Right lobe of liver (tissue), 6 donors: ENCODE measurements at places on chromosomes 3 and 15. TPM values are rescaled to one million over a fixed set of nuclear protein-coding genes. Genes with fewer than 3 reads are reported as not detected.

GRCh38 chr3:17025594-17026139 lies 140.9 kb downstream of the PLCL2 start:
- no peaks in the 10 kb centered on the region for H3K27me3 ChIP-seq
- H3K36me3 ChIP-seq = no peaks in the 10 kb centered on the region
- no peak for DNase-seq
- peaks cover 10% of the 10 kb centered on the region for H3K4me1 ChIP-seq
- no peak overlapping the region for H3K27ac ChIP-seq
- no peak overlapping the region for H3K4me3 ChIP-seq

GRCh38 chr15:39622660-39623516 lies 42.0 kb downstream of the THBS1 start:
- no peaks in the 10 kb centered on the region for H3K36me3 ChIP-seq
- H3K27me3 ChIP-seq = no peaks in the 10 kb centered on the region
- H3K4me3 ChIP-seq = no peak overlapping the region
- H3K27ac ChIP-seq = no peak overlapping the region
- no peak for DNase-seq

DNA sequence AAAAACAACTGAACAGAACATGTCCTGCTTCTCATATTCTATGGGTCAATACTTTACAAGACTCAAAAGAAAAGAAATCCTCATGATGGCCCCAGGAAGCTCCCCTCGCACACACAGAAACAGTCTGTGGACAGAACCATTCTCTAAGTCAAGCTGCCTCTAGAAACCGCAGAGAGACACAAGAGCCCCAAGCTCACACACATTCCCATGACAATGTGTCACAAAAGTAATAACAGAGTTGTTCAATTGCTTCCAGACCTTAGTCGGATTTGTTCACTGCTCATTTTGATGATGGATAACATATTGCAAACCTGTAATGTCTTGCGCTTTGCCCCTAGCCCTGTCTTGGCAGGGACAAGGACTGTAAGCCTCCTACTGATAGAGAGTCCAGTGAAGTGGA lies 60.9 kb downstream of the UMPS start:
- no peaks in the 10 kb centered on the region for H3K27me3 ChIP-seq
- H3K4me1 ChIP-seq = peaks cover 7% of the 10 kb centered on the region
- no peak for DNase-seq
- H3K4me3 ChIP-seq = no peak overlapping the region
- H3K36me3 ChIP-seq = no peaks in the 10 kb centered on the region

DNA sequence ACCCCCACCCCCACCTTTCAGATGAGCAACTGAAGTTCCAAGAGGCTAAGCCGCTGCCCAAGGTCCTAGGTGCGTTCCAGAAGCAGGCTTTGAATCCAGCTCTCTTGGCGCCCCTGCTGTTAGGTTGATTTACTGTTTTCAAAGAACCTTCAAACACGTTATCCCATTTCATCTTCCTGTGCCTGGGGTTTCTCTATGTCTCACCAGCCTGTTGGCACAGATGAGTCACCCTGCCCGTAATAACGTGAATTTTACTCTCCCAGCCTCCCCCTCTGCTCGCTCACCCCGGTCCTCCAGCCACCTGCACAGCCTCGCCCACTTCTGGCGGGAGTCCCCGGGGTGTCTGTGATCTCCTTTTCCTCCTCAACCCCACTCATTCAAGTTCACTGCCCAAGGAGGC lies 13.0 kb upstream of the TSEN2 start:
- no peaks in the 10 kb centered on the region for H3K4me1 ChIP-seq
- no peak overlapping the region for H3K27ac ChIP-seq
- no peaks in the 10 kb centered on the region for H3K27me3 ChIP-seq
- no peak for DNase-seq
- H3K36me3 ChIP-seq = no peaks in the 10 kb centered on the region

GRCh38 chr3:130572769-130573168 lies 55.8 kb downstream of the COL6A6 start:
- no peaks in the 10 kb centered on the region for H3K4me1 ChIP-seq
- H3K36me3 ChIP-seq = no peaks in the 10 kb centered on the region
- H3K4me3 ChIP-seq = no peak overlapping the region
- DNase-seq = no peak

- DNase-seq = peak; percentile 93
- no peak overlapping the region for H3K4me3 ChIP-seq
- no peaks in the 10 kb centered on the region for H3K36me3 ChIP-seq
- H3K27ac ChIP-seq = peak overlapping the region; percentile 90
- H3K4me1 ChIP-seq = no peaks in the 10 kb centered on the region
- H3K27me3 ChIP-seq = no peaks in the 10 kb centered on the region
These were observed 10.7 kb upstream of the SIAH2 start for GRCh38 chr3:150773616-150774192.

GRCh38 chr3:127831723-127832172 lies 9.4 kb upstream of the MGLL start:
- no peaks in the 10 kb centered on the region for H3K36me3 ChIP-seq
- peaks cover 5% of the 10 kb centered on the region for H3K4me1 ChIP-seq
- no peak overlapping the region for H3K27ac ChIP-seq
- no peak overlapping the region for H3K4me3 ChIP-seq
- peak; percentile 84 for DNase-seq

- no peak overlapping the region for H3K4me3 ChIP-seq
- no peak for DNase-seq
- no peaks in the 10 kb centered on the region for H3K4me1 ChIP-seq
- no peak overlapping the region for H3K27ac ChIP-seq
- H3K36me3 ChIP-seq = no peaks in the 10 kb centered on the region
- no peaks in the 10 kb centered on the region for H3K27me3 ChIP-seq
These were observed 15.9 kb downstream of the BSN start for GRCh38 chr3:49570028-49570654.

- H3K36me3 ChIP-seq = no peaks in the 10 kb centered on the region
- no peak overlapping the region for H3K27ac ChIP-seq
- peaks cover 16% of the 10 kb centered on the region for H3K4me1 ChIP-seq
- H3K4me3 ChIP-seq = no peak overlapping the region
- H3K27me3 ChIP-seq = no peaks in the 10 kb centered on the region
These were observed 43.1 kb downstream of the RBPMS2 start for GRCh38 chr15:64732156-64732860.

- no peaks in the 10 kb centered on the region for H3K4me1 ChIP-seq
- no peak for DNase-seq
- no peak overlapping the region for H3K27ac ChIP-seq
- H3K4me3 ChIP-seq = no peak overlapping the region
- no peaks in the 10 kb centered on the region for H3K36me3 ChIP-seq
These were observed 10.4 kb upstream of the KCNAB1 start for GRCh38 chr3:156109989-156110388.

GRCh38 chr3:172856795-172857742 lies 106.5 kb downstream of the ECT2 start:
- H3K4me3 ChIP-seq = no peak overlapping the region
- H3K27me3 ChIP-seq = no peaks in the 10 kb centered on the region
- no peak for DNase-seq
- H3K4me1 ChIP-seq = no peaks in the 10 kb centered on the region

DNA sequence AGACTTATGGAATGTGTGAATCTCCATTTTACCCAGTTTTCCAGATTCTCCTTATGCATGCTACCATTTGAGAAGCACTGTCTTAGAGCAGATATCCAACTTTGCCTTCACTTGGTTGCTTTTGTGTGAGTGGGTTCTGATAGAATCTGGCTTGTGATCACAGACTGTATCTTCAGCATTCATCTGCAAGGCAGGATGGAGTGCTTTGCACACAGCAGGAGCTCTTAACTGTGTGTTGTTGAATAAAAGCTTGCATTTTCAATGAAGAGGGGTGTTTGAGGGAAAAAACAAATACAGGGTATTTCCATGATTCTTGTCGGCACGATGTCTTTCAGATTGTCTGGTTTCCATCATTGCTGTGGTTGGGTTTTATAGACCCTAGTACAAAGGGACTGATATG lies 24.4 kb downstream of the IL1RAP start:
- no peak overlapping the region for H3K4me3 ChIP-seq
- H3K4me1 ChIP-seq = peaks cover 67% of the 10 kb centered on the region
- no peak for DNase-seq
- H3K36me3 ChIP-seq = no peaks in the 10 kb centered on the region
- no peak overlapping the region for H3K27ac ChIP-seq

DNA sequence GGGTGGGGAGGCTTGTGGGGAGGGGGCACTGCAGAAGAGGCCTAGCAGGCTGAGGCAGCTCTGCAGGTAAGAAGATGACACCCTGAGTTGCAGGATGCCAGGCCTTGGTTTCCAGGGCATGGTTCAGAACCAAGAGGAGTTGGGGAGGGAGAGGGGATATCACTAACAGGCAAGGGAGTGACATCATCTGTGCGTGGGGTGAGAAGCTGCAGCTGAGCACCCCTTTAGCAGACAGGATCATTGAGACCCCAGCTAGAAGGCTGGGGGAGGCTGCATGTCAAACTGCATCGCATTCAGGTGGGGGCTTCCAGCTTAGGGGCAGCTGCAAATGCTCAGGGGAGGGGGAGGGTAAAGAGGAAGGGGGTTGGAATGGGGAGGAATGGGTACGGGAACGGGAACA lies 23.0 kb downstream of the CACNA2D2 start:
- H3K4me3 ChIP-seq = no peak overlapping the region
- DNase-seq = no peak
- peaks cover 11% of the 10 kb centered on the region for H3K4me1 ChIP-seq
- H3K27ac ChIP-seq = no peak overlapping the region
- no peaks in the 10 kb centered on the region for H3K36me3 ChIP-seq

DNA sequence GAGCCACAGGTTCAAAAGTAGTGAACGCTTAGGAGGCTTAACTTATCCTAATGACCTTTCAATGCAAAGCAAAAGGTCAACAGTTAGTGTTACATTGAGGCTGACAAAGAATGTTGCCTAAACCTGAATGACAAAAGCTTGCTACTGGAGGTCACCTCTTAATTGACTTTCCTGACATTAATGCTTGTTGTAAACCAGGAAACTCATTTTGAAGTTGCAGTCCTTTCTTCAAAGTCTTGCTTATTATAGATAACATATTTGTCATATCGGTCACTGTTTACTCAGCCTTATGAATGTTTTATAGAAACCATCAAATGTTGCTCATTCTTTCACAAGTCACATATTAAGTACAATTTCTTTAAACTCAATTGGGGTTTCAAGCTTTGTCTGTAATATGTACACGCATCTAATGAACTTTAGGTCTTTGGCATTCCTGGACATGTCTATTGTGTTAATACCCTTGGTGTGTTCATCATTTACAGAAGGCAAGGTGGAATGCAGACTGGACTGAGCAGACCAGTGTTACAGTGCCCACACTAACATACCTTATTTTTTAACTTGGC lies 488.2 kb upstream of the NECTIN3 start:
- no peak overlapping the region for H3K4me3 ChIP-seq
- H3K27me3 ChIP-seq = no peaks in the 10 kb centered on the region
- no peaks in the 10 kb centered on the region for H3K36me3 ChIP-seq
- no peak overlapping the region for H3K27ac ChIP-seq
- no peak for DNase-seq

GRCh38 chr15:30953731-30954378 lies 37.6 kb downstream of the MTMR10 start:
- DNase-seq = no peak
- no peak overlapping the region for H3K4me3 ChIP-seq

GRCh38 chr3:175103298-175103697 lies 244.2 kb downstream of the NAALADL2 start:
- no peak overlapping the region for H3K4me3 ChIP-seq
- no peak overlapping the region for H3K27ac ChIP-seq
- H3K27me3 ChIP-seq = no peaks in the 10 kb centered on the region
- no peaks in the 10 kb centered on the region for H3K36me3 ChIP-seq
- no peak for DNase-seq
- H3K4me1 ChIP-seq = no peaks in the 10 kb centered on the region

DNA sequence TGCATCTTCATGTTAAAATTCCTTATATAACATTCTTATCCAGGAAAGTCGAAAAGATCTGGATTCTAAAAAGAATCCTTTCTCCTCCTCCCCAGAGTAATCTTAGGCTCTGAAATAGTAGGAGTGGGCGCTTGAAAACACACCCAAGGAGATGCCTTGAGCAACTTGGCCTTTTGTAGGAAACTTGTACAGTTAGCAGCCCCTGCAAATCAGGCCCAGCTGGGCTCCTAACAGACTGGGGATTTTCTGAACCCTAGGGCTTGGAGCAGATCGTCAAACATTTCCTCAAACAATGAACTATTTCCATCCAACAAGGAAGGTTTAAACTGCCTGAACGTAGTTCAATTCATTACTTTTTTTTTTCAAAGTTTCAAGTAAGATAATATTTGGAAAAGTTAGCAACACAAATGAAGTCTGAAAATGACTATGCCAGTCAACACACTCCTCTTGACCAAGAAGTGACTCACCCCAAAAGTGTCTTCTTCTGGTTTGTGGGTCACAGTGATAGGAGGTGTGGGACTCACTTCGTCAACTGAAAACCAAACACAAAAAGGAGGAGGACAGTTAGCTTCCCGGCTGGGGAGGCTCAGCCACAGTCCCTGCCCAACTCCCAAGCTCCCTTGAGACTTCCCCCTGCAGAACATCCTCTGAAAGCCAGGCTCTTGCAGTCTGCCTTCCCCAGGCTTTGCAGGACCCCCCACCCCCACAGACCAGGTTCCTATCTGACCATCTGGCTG lies 129.7 kb downstream of the NTRK3 start:
- no peak for DNase-seq
- H3K36me3 ChIP-seq = no peaks in the 10 kb centered on the region
- H3K4me3 ChIP-seq = no peak overlapping the region
- no peaks in the 10 kb centered on the region for H3K4me1 ChIP-seq

GRCh38 chr15:60419753-60420152 lies 22.0 kb upstream of the ANXA2 start:
- no peaks in the 10 kb centered on the region for H3K36me3 ChIP-seq
- no peaks in the 10 kb centered on the region for H3K27me3 ChIP-seq
- H3K4me1 ChIP-seq = peaks cover 9% of the 10 kb centered on the region
- DNase-seq = no peak

GRCh38 chr15:77869021-77869895 lies 208.3 kb downstream of the TBC1D2B start:
- H3K27me3 ChIP-seq = no peaks in the 10 kb centered on the region
- no peak overlapping the region for H3K27ac ChIP-seq
- H3K36me3 ChIP-seq = no peaks in the 10 kb centered on the region
- no peak overlapping the region for H3K4me3 ChIP-seq
- H3K4me1 ChIP-seq = no peaks in the 10 kb centered on the region

The CCNDBP1 gene
- 28.6 TPM for total RNA-seq

The SI gene
- total RNA-seq = not detected

The VIPR1 gene
- 1.9 TPM for total RNA-seq

The DPPA2 gene
- not detected for total RNA-seq

The RLBP1 gene
- not detected for total RNA-seq

The MCF2L2 gene
- total RNA-seq = not detected

The UBR1 gene
- 12.7 TPM for total RNA-seq

The GOLGA8S gene
- 0.29 TPM for total RNA-seq

The BTLA gene
- 0.24 TPM for total RNA-seq

The OSBPL10 gene
- total RNA-seq = 3.0 TPM
